ENCODE measurements at places on chromosomes 5 and 9.

- no peak for DNase-seq
These were observed 38.0 kb downstream of the RASGEF1C start for GRCh38 chr5:180170810-180171567.

- no peak for DNase-seq
These were observed 34.0 kb upstream of the HOMER1 start for GRCh38 chr5:79547982-79548381.

DNA sequence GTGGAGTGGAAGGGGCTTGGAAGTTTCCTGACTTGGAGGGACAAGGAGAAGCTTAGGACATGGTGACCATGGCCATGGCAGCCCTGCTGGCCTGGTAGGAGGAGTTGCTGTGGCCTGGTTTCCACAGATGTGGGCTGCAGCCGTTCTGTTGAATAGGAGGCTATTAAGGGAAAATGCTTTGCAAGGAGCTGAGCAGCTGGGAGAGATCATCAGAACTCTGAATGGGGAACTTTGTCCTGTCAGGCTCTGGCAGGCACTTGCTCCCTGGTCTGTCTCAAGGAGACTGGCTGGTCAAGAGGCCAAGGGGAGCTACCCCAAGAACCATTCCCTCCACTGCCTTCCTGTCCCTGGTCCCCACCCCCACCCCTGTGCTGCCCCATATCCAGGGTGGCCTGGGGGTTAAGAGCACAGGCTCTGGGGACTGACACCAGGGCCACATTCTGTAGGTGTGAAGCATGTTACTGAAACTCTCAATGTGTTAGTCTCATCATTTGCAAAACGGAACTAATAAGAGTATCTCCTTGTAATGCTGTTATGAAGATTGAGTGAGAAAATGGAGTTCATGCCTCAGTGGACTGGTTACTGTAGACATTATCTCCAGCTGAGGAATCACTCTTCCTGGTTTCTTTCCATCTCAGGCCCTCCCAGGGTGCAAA lies 84.0 kb upstream of the ARAP3 start:
- DNase-seq: no peak

- DNase-seq: no peak
These were observed 4.5 kb upstream of the TMEM252 start for GRCh38 chr9:68545033-68545705.

DNA sequence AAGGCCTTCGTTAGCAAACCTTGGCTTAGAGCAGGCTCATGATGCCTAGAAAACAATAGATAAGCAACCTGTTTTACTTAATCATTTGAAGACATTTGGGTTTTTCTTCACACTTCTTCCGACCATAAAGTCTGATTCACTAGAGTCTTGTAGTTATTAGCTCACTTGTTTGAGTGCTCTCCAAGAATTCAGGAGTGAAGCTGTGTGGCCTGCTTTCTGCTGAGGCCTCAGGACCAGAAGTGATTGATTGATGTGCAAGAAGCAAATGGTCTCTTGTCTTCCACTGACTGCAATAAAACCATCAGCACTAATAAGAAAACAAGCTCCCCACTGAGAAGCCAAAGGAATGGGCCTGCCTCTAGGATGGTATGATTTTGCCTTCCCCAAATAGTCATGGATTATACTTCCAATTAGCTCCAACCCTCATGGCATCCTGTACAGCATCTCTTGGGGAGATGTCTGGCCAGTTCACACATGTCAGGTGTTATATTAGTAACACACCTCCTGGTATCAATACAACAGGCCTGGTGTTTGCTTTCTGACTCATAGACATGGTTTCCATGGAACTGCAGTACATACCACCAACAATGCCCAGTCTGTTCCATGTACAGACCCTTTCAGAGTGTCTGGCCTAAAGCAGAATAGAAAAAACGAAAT lies 317.6 kb downstream of the CWC27 start:
- no peak for DNase-seq

GRCh38 chr5:144275329-144275728 lies 104.7 kb downstream of the KCTD16 start:
- no peak for DNase-seq

DNA sequence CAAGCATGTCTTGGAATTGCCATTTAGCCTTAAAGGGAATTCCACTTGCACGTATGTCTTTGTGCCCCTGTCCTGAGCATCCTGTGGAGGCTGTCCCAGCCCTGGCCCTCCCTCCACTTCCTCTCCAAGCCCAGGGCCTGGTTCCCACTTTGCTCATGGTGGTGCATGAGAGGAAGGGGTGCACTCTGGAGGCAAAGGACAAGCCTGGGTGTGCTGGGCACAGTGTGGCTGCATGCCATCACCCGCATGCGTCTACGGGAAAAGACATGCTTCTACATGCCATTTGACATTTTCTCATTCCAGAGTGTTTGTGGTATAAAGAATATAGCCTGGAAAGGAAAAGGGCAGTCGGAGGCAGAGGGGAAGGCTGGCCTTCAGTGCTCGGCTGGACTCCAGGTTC lies 7.2 kb upstream of the IRX2 start:
- DNase-seq: no peak

- DNase-seq: no peak
These were observed 133.6 kb downstream of the MVB12B start for GRCh38 chr9:126459965-126460843.

DNA sequence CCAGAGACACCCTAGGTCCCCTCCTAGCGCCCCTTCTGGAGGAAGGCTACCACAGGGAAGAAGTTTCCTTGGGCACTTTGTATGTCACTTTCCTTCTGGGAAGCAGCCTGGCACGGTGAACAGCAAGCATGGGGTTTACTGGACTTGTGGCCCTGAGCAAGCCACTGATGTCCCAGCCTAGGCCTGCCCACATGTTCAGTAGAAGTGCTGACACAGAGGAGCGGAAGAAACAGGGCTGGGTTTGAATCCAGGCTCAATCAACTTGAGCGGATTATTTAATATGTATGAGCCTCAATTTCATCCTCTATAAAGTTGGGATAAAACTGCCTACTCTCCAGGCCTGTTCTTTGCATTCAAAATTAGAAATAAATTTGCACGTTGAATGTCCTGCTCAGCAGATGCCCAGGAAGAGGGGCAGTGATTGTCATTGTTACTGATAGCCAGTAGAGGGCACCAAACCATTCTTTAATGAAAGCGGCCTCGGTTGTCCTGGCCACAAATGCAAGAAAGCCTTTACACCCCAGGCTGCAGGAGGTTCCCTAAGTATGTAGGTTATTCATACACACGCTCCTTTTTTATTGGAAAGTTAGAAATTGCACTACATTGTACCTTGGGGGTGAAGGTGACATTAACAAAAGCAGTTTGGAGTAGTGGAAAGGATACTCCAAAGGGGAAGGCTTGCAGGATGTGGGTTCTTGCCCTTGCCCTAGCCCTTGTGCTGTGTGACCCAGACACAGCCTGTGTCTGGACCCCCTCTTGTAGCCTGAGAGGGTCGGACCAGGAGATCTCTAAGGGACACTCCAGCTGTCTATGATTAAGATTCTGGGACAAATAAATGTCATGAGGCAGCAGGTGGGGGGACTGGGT lies 13.4 kb upstream of the XPA start:
- no peak for DNase-seq

DNA sequence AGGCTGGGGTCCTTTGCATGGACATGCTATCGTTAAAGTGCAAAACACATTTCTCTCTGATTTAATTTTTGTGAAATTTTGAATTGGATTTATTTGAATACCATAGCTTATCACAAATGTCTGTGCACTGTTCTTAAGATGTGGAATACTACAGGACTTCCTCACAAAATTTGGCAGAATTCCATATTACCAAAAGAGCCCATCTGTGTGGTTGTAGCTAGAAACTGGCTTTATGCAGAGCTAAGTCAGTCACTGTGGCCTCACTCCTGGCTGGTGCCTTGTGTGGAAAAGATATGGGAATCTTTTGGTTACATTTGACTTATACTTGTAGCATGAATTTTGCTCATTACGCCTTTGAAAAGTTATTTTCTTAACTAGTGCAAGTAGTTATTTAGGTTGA lies 35.5 kb downstream of the ACO1 start:
- DNase-seq: no peak

- no peak for DNase-seq
These were observed 28.8 kb upstream of the TLE4 start for GRCh38 chr9:79542735-79543620.

DNA sequence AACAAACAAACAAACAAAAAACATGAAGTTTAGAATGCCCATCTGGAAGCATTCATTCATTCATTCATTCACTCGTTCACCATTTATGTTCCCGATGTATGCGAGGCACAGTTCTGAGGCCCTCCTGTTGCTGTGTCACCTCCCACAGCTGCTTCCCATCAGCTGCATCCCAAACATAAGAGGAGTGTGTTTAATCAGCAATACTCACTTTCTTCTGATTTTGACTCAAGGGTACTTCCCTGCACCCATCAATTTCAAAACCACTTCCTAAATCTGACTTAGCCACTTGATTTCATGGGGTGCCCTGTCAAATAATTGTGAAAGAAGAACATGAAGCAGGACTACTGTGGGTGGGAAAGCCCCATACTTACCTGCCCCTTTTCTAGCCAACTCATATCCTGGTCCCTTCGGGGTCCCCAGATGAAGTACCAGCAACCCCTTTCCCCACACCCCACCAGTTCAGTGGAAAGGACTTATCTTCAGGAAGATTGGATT lies 128.0 kb upstream of the IL12B start:
- DNase-seq: no peak

DNA sequence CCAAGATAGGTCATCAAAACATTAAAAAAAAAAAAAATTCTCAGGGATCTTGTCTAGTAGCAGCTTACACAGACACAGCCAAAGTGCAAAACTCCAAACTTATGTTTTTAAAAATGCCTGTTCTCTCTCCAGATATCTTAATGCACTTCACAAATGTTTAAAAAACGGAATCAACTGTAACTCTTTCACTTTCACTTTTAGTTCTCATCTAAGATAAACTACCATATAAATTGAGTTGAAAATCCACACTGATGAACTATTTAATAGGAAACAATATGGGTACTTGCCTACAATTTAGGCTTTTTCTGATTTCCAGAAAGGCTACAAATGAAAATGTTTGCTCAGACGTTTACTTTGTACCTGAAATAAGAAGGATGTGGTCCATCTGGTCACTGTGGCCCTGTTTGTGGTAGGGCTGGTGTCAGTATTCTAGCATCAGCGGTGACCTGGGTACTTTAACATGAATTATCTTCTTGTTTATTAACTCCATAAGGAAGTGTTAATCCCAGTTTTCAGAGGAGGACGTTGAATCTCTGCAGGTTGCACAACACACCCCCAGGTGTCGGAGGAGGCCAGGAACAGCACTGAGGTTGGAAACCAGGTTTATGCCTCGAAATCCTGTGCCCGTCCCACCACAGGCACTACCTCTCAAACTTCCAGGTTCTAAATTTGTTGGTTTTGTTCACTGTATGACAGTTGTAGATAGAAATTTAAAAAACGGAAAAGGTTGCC lies 13.3 kb upstream of the LPCAT1 start:
- no peak for DNase-seq

- no peak for DNase-seq
These were observed 4.6 kb downstream of the SEPTIN8 start for GRCh38 chr5:132772291-132773070.

- no peak for DNase-seq
These were observed 172.8 kb downstream of the COL23A1 start for GRCh38 chr5:178417391-178417811.

- DNase-seq: no peak
These were observed 23.2 kb downstream of the EGR1 start for GRCh38 chr5:138488481-138488945.

DNA sequence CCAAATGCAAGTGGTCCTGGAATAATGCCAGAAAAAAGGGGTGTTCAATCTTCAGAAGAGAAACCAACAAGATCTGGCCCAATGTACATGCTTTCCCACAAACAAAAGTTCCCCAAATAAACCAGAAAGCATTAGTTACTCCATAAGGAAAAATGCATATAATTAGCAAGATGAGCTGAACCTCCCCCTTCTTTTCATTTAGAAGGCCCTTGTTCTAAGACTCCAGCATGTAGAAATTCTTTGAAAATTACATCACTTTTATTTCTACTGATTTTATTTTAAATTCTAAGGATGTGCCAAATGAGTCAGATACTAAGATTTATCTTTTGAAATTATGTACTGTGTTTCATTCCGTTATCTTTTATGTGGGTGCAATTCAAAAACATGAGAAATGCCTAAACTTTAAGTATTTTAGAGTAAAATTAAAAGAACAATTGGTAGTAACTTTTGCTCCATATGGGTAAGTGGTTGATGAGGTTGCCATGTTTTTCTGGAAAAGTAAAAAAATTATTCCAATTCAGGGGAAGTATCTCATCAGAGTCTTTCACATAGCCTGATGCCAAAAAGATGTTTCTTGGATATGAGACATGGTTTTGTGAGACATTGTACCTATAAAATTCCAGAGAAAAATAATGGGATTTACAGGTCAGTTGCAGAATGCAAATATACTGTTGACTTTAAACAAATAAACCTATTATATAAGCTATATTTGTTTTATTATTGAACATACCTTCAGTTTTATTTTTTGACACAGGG lies 106.5 kb upstream of the CCDC112 start:
- DNase-seq: no peak

- DNase-seq: no peak
These were observed 9.3 kb upstream of the SMAD5 start for GRCh38 chr5:136123236-136123768.

DNA sequence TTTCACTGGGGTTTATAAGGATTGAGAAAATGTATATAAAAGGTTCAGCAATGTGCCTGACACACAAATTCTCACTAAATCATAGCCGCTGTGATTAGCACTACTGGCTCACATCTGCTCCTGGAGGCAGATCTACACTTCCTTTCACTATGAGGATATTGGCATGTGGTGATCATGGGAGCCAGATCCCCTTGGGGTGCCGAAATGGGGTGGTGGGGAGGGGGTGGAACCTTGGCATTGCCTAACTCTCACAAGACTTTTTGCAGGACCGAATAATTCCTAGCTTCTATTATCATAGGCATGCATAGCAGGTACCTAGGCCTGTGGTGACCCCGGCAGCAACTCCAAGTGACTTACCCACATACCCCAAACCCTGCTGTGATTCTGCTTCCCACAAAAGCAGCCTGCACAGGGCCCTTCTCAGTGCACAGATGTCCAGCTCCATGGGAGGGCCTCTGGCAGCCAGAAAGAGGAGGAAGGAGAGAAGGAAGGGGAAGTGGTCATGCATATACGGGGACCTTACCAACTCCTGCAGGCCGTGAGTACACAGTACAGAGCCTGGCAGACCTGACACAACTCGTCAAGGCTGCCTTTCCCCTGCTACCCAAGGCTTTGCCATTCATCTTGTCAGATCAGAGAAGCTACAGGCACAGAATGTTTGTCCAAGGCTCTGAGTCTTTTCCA lies 61.3 kb upstream of the IQGAP2 start:
- no peak for DNase-seq

DNA sequence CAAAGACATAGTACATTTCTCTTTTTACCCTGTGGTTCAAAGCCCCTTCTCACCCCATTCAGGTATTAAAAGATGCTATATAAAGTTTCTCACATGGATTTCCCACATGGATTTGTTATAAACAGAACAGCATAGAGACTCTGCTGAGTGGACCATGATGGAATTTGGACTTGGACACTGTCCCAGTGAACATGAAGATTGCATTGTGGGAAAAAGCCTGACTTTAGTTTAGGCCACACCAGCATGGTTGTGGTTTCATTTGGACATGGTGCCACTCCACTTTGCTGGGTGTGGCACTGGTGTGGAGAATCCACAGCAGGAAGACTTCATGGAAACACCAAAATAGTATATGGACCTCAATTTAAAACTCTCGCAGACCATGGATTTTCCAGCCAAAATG lies 124.6 kb downstream of the ARHGAP26 start:
- DNase-seq: no peak

GRCh38 chr9:131677444-131678180 lies 62.3 kb downstream of the RAPGEF1 start:
- DNase-seq: no peak

GRCh38 chr5:111851631-111852548 lies 94.9 kb upstream of the NREP start:
- DNase-seq: no peak

- no peak for DNase-seq
These were observed 164.5 kb downstream of the MED27 start for GRCh38 chr9:131915181-131915580.

Measured in type B pancreatic cell (in vitro differentiated cells).